ENCODE measurements at places on chromosomes 5 and 9. TPM values are rescaled to one million over a fixed set of nuclear protein-coding genes. Genes with fewer than 3 reads are reported as not detected.

- peaks cover 13% of the 10 kb centered on the region for H3K27me3 ChIP-seq
- no peak overlapping the region for H3K27ac ChIP-seq
- peaks cover 40% of the 10 kb centered on the region for H3K4me1 ChIP-seq
- H3K36me3 ChIP-seq = no peaks in the 10 kb centered on the region
- no peak overlapping the region for H3K4me3 ChIP-seq
Observed at GRCh38 chr5:148805326-148806290, 20.8 kb upstream of the ADRB2 start.

DNA sequence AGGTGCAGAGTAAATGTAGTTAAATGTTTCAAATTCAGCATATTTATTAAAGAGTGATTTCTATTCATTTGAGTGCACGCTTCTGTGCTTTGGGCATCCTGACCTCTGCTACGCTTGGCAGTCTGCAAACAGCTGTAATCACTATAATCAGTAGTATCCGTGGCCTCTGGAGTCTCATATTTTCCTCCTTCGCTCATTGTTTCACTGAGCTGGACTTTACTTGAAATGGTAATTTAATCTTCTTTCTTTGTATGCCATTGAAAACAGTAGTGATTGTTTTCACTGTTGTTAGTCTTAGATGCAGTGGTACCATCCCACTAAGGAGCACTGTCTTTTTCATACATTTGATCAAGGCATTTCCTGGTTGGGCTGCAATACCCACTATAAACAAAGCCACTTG is 43.5 kb upstream of the CAVIN4 start:
- H3K36me3 ChIP-seq = peaks cover 23% of the 10 kb centered on the region
- no peaks in the 10 kb centered on the region for H3K27me3 ChIP-seq
- DNase-seq = no peak
- H3K27ac ChIP-seq = no peak overlapping the region

DNA sequence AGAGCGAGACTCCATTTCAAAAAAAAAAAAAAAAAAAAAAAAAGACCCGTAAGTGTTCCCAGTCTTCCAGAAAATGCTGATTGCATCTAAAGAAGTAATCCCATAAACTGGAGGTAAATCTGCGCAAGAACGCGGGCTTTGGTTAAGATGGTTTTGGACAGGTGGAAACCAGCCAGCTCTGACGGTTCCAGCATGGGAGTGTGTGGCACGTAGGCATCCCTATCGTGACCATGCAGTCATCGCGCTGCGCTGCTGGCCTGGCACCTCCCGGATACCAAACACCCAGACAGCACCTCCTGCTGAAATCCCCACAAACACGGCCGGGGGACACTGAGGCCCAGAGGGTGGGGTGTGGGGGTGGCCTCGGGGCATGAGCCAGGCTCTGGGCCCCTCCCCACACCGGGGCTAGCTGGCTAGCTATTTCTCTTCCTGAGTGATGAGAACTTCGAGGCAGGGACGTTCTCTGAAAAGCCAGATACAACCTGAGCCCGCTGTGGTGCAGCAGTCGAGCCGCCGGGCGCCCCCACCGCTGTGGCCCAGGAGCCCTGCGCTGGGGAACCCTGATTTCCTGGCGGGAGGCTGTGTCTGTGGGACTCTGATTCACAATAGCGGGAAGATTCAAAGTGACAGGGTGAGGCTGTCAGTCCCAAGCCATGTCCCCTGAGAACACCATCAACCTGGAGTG is 32.2 kb upstream of the NOTCH1 start:
- H3K27me3 ChIP-seq = no peaks in the 10 kb centered on the region
- H3K27ac ChIP-seq = no peak overlapping the region
- H3K4me3 ChIP-seq = no peak overlapping the region

DNA sequence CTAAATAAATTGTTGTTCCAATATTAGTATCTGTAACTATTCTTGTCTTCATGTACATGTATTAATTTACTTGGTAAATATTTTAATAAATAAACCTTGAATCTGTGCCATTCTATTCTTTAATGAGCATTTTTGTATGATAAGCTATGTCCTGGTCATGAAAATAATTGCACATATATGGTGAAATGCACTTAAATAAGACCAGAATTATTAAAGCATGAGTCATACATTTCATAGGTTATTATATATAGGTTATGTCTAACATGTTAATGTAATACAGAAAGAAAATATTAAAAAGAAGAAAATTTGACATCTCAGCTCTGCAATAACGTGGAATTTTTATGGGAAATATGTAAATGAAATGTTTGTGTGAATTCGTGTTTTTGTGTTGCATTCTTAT is 1168.1 kb downstream of the TAF11L14 start:
- no peak overlapping the region for H3K27ac ChIP-seq
- DNase-seq = no peak
- H3K4me3 ChIP-seq = no peak overlapping the region
- H3K36me3 ChIP-seq = no peaks in the 10 kb centered on the region

GRCh38 chr5:9924614-9925013 is 294.5 kb upstream of the TAS2R1 start:
- no peak overlapping the region for H3K4me3 ChIP-seq
- H3K36me3 ChIP-seq = peaks cover 3% of the 10 kb centered on the region
- H3K4me1 ChIP-seq = peaks cover 25% of the 10 kb centered on the region
- no peak overlapping the region for H3K27ac ChIP-seq

The DNAH5 gene
- total RNA-seq = 1.2 TPM

The ORM2 gene
- not detected for total RNA-seq

The CAMLG gene
- total RNA-seq = 30.5 TPM

- no peaks in the 10 kb centered on the region for H3K27me3 ChIP-seq
- no peak overlapping the region for H3K4me3 ChIP-seq
- H3K27ac ChIP-seq = no peak overlapping the region
- peaks cover 3% of the 10 kb centered on the region for H3K4me1 ChIP-seq
Observed at GRCh38 chr5:115424030-115424429, 120.5 kb downstream of the FEM1C start.

GRCh38 chr9:110320651-110321445 is 16.8 kb downstream of the TXNDC8 start:
- H3K27ac ChIP-seq = no peak overlapping the region
- H3K4me1 ChIP-seq = no peaks in the 10 kb centered on the region
- no peaks in the 10 kb centered on the region for H3K36me3 ChIP-seq
- no peak overlapping the region for H3K4me3 ChIP-seq
- H3K27me3 ChIP-seq = peaks cover 4% of the 10 kb centered on the region

Measured in type B pancreatic cell (in vitro differentiated cells).